NCI-H1436 treated with DMSO at 0.1 percent for 48 hours (cell line): ENCODE measurements at places on chromosomes 3 and 15.

DNA sequence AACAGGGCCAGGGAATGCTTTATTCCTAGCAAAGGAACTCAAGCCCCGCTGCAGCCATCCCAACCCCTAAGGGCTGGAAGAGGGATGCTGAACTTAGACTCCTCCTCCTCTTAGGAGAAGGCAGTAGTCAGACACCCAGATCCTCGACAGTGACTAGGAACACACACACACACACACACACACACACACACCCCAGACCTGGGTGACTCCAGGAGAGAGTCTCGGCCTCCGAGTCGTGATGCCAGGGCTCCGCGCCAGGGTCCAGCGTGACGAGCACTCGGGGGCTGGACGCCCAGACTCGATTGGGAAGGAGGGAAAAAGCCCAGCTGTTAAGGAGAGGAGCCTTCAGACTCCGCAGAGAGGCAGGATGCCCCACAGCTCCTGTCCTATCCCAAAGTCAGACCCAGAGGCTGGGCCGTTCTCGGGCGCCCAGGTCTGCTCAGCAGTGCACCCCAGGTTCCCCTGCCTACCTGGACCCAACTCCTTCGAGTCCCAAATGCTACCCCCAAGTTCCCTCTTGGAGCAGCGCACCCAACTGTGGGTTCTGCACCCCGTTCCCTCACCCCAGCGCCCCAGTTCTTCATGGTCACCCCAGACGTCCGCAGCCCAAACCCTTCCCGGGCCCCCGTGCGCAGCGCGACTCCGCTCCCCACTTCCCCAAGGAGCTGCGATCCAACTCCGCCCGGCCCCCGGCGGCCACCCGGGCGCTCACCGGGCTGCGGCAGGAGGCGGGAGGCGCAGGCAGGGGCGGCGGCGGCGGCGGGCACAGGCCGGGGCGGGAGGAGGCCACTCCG lies 421 bp downstream of the BMF start:
- no peak for DNase-seq

DNA sequence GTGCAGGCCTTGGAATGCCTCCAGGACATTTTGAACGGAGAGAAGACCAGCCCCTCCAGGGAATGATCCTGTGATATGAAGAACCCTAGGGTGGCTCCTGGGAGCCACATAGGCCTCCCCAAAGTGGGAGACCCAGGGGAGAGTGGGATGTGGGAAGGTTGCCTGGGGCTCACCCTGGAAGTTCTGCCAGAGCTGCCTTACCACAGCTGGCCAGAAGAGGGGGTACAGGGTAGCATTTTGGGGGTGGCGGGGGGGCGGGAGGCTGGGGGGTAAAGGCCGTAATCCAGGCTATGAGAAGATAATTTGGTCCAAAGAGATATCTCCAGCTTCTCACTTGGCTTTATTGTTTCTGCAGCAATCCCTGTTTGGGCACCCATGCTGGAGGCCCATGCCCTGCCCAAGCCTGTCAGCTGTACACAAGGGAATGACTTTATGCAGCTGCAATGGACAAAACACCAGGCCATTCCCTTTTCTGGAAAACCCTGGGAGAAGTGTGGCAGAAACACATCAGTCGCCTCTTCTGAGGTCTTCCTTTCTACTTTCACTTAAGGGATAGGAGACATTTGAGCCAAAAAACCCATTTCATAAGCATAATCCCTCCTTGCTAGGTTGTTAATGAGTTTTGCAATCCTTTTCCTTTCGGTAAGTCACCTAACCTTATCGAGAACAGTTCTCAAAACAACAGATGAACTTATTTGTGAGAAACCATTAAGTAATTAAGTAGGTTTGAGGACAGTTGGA lies 11.0 kb upstream of the MUSTN1 start:
- no peak for DNase-seq

GRCh38 chr15:75182187-75183131 lies 19.2 kb upstream of the C15orf39 start:
- no peak for DNase-seq

- no peak for DNase-seq
Observed at GRCh38 chr15:39299486-39300267, 281.2 kb upstream of the THBS1 start.

- DNase-seq: no peak
Observed at GRCh38 chr3:139332092-139332491, 11.7 kb upstream of the MRPS22 start.

DNA sequence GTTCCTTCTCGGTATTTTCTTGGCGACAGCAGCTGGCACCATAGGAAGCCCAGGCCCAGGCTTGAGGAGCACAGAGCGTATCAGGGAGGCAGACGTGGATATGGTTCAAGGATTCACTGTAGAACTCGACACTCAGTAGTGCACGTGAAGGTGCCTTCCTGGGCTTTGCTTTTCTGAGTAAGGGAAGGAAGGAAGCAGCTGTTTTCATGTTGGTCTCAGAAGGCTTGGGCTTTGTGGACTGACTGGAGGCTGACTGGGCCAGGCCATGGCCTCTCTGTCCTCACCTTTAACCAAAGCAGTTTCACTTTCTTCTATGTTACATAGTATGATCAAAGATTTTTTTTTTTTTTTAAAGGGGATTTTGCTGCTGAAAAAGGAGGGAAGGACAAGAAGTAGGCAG lies 6.9 kb upstream of the GHRL start:
- no peak for DNase-seq

GRCh38 chr15:41942886-41943285 lies 29.5 kb downstream of the EHD4 start:
- DNase-seq: no peak

- no peak for DNase-seq
Observed at GRCh38 chr3:172129850-172130716, 90.7 kb downstream of the FNDC3B start.

GRCh38 chr15:73617301-73617831 lies 15.8 kb downstream of the NPTN start:
- no peak for DNase-seq

GRCh38 chr3:37887824-37888223 lies 26.1 kb downstream of the CTDSPL start:
- DNase-seq: no peak

DNA sequence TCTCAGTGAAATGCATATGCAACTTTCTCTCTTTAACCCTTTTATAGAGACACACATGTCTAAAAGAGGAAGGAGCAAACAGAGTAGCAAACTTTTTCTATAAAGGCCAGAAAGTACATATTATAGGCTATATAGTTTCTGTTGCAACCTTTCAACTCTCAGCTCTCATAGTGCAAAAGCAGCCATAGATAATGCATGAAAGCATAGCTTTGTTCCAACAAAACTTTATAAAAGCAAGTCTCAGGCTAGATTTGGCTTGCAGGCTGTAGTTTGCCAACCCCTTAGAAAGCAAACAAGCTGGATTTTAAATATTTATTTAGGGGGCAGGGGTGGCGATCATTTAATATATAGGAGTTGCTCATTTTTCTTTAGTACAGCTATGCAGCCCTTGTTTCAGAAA lies 193.1 kb upstream of the LRRFIP2 start:
- no peak for DNase-seq

DNA sequence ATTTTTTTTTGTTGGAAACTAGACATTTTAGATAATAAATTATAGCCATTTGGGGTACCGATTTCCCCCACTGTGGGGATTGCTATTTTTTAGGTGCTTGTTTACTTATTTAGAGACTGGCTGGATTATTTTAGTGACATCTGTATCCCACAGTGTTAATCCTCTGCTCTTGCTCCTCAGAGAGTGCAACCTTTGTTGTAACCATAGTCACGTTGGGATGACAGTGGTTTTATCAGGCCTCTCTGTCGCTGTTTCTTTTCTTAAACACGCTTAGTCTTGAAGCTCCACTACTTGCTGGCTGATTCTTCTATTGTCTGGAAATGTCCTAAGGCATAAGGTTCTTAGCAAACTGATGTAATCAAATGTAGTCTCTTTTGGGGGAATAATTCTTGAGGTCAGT lies 451.6 kb upstream of the SEMA6D start:
- DNase-seq: no peak

GRCh38 chr15:48624700-48625099 lies 20.8 kb downstream of the FBN1 start:
- no peak for DNase-seq

DNA sequence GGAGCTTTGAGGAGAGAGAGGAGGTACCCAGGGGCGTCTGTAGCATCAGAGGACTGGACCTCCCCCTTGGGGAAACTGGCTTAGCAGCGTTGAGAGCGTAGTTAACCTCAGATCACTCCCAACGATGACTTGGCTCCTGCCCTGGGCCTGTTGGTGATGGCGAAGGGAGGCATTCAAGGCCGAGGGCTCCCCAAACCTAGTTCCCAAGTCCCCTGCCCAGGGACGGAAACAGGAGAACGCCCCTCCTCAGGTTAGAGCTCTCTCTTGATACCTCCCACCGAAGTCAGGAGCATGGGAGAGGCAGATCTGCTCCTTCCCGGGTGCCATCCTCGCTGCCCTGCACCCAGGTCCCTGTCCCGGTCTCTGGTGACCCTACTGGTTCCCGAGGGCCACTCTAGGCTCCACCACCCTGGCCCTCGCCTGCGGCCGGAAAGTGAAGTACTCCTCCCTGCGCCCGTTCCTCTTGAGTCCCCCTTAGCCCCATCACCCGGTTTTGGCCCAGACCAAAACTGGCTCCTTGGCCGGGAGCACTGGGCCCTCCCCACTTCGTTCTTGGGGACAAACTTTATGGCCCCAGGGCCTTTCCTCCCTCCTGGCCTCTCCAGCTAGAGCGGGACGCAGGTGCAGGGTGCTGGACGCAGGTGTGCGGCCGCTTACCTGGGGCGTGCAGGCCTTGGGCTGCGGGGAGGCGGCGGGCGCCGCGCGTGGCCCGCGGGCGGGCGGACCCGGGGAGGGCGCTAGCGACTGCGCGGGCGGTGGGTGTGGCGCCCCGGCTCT lies 2.6 kb upstream of the SKOR1 start:
- DNase-seq: no peak

DNA sequence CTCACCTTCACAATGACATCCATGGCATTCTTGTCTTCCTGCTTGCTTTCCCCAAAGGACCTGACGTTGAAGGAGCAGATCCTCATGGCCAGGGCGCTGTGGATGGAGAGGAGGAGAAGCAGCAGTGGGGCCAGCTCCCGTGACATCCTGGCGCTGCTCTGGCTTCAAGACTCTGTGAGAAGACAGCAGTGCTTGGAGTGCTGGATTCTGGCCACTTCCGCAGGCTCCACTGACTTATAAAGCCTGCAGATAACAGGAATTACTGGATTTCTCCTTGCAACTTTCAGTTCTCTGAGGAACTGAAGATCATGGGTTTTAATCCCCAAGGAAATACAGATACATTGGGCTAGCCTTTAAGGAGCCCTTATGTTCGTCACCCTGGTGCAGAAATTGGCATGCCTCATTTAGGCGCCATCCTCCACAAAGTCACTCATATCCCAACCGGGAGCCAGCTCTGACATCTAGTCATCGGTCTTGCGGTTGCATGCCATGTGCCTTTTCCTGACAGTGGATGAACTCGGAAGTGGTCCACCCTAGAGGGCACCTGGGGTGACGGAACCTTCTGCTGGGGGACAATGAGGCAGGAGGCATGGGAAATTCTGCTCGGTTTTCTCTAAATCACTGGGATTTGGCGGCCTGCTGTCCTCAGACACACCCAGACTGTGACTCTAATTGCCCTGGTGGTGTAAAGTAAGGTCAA lies at the start of gene DNASE1L3:
TSS of gene DNASE1L3 (minus strand) at position 212 of the 700 bp plus-strand sequence. CDS start at position 146, 66 bp downstream.
- DNase-seq: no peak

- DNase-seq: no peak
Observed at GRCh38 chr15:57652481-57652880, 54.0 kb upstream of the POLR2M start.

- DNase-seq: no peak
Observed at GRCh38 chr3:151772825-151773480, 39.2 kb downstream of the AADACL2 start.

DNA sequence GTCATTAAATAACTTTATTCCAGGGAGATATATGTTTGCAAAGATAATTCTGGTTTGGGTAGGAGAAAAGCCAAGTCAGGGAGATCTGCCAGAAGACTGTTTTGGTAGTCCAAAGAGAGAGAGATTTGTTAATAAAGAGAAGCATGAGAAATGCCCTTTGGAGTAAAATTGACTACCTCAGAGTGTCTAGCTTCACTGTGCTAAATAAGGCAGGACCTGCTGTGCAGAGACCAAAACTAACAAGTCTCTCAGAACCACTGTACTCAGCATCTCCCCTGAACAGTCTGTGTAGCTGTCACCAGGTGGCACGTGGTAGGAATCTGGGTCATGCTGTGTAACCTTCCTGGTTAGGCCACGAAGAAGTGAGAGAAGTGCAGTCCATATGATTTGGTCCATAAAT lies 31.6 kb upstream of the SLC35G2 start:
- no peak for DNase-seq

GRCh38 chr15:51288143-51289065 lies 50.0 kb downstream of the CYP19A1 start:
- DNase-seq: no peak

- no peak for DNase-seq
Observed at GRCh38 chr15:100633763-100634075, 31.3 kb downstream of the ASB7 start.
